ENCODE measurements at places on chromosomes 5 and 9. TPM values are rescaled to one million over a fixed set of nuclear protein-coding genes. Genes with fewer than 3 reads are reported as not detected.

GRCh38 chr9:70470050-70471015 is 55.9 kb upstream of the KLF9 start:
- DNase-seq: no peak

GRCh38 chr5:169650701-169651331 is 13.7 kb downstream of the DOCK2 start:
- DNase-seq: no peak

DNA sequence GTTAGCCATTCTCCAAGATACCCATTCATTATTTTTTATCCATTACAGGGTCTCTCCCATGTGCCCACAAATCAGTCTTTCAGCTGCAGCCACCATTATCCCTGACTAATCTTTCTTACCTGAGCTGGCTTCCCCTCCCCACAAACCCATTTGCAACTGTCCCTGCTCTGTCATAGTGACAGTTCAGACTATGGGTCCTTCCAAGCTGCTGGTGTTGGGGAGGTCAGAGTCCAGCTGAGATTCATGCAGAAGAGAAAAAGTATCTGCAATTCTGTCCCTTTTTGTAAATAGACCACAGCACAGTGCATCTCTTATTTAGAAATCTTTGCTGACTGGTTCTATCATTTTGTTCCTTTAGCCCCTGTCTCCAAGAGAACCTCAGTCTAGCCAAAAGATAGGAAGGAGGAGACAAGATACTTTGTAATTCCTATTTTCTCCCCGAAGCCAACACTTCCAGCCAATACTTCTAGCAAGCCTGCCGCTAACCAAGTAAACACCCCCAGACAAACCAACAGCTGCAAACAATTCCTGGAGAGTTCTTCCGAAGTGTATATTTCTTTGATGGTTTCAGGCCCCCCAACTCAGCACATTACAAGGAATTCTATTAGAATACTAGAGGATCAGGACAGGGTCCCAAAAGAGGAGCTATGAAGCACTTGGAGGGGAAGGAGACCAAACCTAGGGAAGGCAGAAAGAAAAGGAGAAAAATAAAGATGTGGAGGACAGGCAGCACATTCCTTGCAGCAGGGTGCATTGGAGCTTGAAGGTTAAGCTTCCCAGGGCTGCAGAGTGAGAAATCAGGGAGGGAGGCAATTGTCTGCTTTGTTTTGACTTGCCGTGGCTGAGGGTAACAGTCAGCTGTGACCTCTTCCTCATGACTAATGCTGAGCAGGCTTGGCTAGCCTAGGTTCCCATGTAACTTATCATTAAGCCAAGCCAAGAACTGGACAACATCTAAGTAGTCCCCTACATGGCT is 148.5 kb downstream of the SGCD start:
- DNase-seq: no peak

Gene NTNG2
- total RNA-seq: 0.38 TPM

DNA sequence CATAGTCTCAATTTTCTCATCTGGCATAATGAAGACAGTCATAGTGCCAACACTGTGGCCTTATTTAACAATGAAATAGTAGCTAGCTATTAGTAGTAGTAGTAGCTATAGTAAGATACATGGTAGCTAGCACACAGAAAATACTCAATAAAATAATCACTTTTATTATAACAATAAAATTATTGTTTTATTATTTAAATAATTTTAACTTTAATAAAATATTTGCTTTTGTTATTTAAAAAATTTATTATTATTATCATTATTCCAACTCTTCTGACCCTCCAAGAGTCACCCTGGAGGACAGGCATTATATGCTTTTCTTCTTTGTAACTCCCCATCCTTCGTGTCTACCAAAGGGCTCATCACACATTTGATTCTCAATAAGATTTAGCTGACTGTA is 252.1 kb downstream of the TRIM32 start:
- no peak for DNase-seq

DNA sequence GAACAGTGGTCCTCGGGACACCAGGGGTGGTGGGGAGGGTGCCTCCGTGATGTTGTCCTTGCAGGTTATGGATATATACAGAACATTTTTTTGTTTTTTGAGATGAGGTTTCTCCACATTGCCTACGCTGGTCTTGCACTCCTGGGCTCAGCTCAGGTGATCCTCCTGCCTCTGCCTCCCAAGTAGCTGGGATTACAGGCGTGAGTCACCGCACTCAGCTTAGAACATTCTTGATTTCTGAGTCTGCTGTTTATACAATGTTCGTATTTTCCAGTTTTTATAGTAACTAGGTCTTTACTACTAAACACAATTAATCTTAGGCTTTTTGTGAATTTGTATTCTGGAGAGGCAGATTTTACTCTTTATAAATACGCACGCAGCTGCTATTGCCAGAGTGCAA is 6.0 kb downstream of the PMPCA start:
- no peak for DNase-seq

Data from endothelial cell (in vitro differentiated cells).